ENCODE measurements at places on chromosomes 11 and 22. TPM values are rescaled to one million over a fixed set of nuclear protein-coding genes. Genes with fewer than 3 reads are reported as not detected.

The CFAP300 gene
- total RNA-seq = 8.7 TPM

The BATF2 gene
- 0.21 TPM for total RNA-seq

The FREY1 gene
- total RNA-seq = 2.6 TPM

The TMEM179B gene
- total RNA-seq = 46.3 TPM

The OR52N4 gene
- total RNA-seq = not detected

The LARGE2 gene
- total RNA-seq = 11.7 TPM

The MMP8 gene
- 0.24 TPM for total RNA-seq

The TRIM51 gene
- not detected for total RNA-seq

The PRSS23 gene
- total RNA-seq = 104 TPM

The EED gene
- total RNA-seq = 8.7 TPM

The ASCL2 gene
- total RNA-seq = 1.7 TPM

The SAA4 gene
- 1.9 TPM for total RNA-seq

The CCDC89 gene
- total RNA-seq = not detected

The KRTAP5-1 gene
- not detected for total RNA-seq

The IGF2 gene
- total RNA-seq = 30.5 TPM

The SPDYC gene
- not detected for total RNA-seq

The NAALADL1 gene
- total RNA-seq = 15.9 TPM

The APOA1 gene
- total RNA-seq = not detected

The C22orf31 gene
- total RNA-seq = not detected

The PRRG4 gene
- 9.8 TPM for total RNA-seq

The TRIM49 gene
- total RNA-seq = not detected

The BTG4 gene
- not detected for total RNA-seq

The TIMM10 gene
- total RNA-seq = 45.2 TPM

The RBM14 gene
- total RNA-seq = 10.4 TPM

Data from tracheal epithelial cell (primary cell).